Stomach (tissue), 19 donors: ENCODE measurements at places on chromosomes 16 and 17.

DNA sequence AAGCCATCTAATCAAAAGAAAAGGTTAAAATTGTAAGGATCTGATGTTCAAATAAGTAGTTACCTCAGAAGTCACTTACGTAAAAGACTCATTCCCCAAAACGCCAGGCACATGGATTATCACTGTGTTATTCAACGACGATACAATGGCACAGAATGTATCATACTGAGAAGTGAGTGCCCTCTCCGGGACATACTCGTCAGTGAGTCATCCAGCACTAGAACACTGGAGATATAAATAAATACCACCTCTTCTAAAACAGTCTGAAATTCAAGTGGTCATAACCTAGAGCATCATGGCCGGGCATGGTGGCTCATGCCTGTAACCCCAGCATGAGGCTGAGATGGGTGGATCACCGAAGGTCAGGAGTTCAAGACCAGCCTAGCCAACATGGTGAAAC is 24.9 kb downstream of the USP31 start:
- no peak for DNase-seq

- DNase-seq = no peak
Measured at GRCh38 chr17:74592087-74592990, at the start of gene CD300LD. CD300LD (minus strand) TSS chr17:74592283; CDS start chr17:74592202, 81 bp downstream.

GRCh38 chr16:49809062-49809461 is 46.9 kb downstream of the ZNF423 start:
- DNase-seq = no peak

- no peak for DNase-seq
Measured at GRCh38 chr17:37505333-37505732, 15.6 kb downstream of the DUSP14 start.

DNA sequence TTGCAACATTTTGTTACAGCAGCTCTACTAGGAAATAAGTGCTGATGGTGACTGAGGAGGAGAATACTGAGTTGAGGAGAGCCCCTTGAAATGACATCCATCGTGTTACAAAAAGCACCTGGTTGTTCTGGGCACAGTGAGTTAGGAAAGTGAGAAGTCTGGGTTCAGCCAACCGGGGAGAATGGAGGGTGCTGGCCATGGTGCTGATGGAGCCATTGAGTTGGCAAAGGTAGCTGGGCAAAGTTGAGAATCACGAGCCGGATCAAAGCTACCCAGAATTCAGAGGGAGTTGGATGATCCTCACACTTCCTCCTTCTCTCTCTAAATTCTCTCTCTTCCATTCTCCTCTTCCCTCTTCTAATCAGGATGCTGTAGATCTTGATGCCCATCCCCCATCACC is 35.0 kb upstream of the ASIC2 start:
- DNase-seq = peak; percentile 35

- no peak for DNase-seq
Measured at GRCh38 chr17:20174588-20175265, 165.6 kb downstream of the SPECC1 start.

GRCh38 chr16:90037276-90037675 is 18.0 kb upstream of the DBNDD1 start:
- no peak for DNase-seq

- no peak for DNase-seq
Measured at GRCh38 chr17:83145831-83146230, 66.4 kb downstream of the METRNL start.

GRCh38 chr17:46739982-46740381 is 78.5 kb downstream of the WNT3 start:
- no peak for DNase-seq

- DNase-seq = no peak
Measured at GRCh38 chr16:30637944-30638343, 12.8 kb upstream of the PRR14 start.

- DNase-seq = no peak
Measured at GRCh38 chr17:5785867-5786509, 201.7 kb upstream of the NLRP1 start.

DNA sequence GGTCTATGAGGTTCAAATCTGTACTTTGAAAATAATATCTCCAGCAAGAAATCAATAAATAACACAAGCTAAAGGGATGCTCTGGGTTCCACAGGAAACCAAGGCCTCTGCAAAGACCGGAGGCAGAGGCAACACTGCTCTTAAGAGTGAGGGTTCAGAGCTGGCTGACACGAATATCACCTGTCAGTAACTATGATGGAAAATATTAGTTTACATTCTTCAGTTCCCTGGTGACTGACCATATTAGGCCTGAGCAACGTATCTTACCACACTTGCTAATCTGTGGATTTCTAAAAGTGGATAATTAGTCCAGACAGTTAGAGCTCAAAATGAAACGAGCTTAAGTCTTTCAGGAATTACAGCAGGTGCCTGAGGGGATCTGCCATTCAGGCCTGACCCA is 459.3 kb downstream of the HS3ST3B1 start:
- DNase-seq = no peak

DNA sequence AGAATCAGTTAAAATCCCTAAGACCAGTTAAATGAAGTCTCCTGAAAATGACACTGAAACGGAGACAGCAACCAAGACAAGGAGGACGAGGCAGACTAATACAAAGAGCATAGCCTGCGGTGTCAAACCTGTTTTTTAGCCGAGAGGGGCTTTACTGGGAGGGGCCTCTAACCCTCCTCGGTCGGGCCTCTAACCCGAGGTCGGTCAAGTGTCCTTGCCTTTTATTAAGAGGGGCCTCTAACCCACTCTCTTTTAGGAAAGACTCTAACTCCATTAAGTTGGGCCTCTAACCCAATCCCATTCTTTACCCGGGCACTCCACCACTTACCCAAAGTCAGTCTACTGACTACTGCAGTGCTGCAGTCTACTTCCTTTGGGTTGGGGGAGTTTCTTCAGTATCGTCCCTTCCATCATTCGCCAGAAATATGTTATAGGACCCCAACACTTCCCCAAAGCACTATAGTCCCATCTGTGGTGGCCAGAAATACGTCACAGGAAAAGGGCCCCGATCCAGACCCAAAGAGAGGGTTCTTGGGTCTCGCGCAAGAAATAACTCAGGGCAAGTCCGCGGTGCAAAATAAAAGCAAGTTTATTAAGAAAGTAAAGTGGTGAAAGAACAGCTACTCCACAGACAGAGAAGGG is 39.2 kb upstream of the ARL4D start:
- DNase-seq = no peak

DNA sequence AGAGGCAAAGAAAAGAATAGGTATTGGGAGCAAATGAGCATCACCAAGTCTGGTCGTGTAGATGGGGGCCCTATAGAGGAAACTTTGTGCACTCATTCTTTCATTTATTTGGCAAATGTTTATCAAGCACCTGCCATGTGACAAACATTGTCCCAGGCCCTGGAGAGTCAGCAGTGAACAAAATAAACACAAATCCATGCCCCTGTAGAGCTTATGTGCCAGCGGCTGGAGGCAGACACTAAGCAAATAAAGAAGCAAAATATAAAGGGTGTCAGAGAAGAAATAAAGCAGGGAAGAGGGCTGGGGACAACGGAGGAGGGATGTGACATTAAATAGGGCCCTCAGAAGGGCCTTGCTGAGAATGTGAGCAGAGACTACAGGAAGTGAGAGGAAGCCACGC is 45.5 kb downstream of the KATNIP start:
- no peak for DNase-seq

GRCh38 chr17:43025766-43026537 is 921 bp downstream of the RND2 start:
- DNase-seq = no peak

GRCh38 chr16:57147381-57148221 is 38.2 kb downstream of the PSME3IP1 start:
- no peak for DNase-seq

- DNase-seq = no peak
Measured at GRCh38 chr17:57541049-57541448, 204.1 kb downstream of the CCDC182 start.

DNA sequence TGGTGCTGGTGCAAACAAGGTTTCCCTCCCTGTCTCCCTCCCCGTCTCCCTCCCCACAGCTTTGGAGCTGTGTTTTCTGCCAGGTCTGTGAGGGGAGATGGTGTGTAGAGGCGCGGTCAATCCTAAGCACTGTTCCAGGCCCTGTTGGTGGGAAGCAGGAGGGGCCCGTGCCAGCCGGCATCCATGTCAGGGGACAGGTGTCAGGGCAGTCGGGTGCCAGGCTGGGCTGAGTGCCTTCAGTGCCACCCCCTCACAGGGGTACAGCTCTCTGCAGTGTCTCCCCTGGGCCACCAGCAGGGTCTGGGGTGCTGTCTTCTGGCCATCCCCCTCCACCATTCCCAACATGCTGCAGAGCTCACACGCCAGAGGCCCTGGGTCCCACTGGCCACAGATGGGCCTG is 73.6 kb downstream of the KLHDC4 start:
- no peak for DNase-seq

GRCh38 chr16:17070882-17071592 is 399.7 kb downstream of the XYLT1 start:
- peak; percentile 49 for DNase-seq

GRCh38 chr16:28010671-28011070 is 52.8 kb downstream of the GSG1L start:
- no peak for DNase-seq

DNA sequence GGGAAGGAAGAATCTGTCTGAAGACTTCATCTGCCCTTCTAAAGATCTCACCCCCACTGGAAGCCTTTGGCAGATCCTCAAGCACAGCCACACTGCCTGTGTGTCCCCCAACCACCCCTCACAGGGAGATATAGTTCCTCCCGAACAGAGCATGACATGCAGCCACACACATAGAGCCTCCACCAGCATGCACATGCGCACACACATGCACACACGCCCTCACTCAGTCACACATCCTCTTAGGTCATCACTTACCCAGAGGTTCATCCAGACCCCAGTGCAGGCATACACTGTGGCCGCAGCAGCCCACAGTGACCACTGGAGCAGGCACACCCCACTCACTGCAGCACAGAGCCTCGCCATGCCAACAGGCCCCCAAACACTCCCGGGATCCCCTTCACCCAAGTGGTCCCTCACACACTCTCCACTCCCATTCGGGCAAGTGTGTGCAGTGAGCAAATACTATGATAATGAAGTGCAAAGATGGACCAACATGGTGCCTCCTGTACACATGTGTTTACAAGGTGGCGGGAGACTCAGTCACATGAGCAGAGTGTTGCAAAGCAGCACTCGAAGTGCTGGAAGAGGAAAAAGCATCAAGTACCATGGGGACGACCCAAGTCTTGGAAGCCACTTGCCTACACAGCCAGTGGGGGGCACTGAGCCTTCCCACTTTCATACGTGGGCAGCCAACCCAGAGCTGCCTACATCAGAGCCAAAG is 17.0 kb upstream of the SP6 start:
- no peak for DNase-seq

- no peak for DNase-seq
Measured at GRCh38 chr16:70652322-70652721, 6.0 kb downstream of the IL34 start.

DNA sequence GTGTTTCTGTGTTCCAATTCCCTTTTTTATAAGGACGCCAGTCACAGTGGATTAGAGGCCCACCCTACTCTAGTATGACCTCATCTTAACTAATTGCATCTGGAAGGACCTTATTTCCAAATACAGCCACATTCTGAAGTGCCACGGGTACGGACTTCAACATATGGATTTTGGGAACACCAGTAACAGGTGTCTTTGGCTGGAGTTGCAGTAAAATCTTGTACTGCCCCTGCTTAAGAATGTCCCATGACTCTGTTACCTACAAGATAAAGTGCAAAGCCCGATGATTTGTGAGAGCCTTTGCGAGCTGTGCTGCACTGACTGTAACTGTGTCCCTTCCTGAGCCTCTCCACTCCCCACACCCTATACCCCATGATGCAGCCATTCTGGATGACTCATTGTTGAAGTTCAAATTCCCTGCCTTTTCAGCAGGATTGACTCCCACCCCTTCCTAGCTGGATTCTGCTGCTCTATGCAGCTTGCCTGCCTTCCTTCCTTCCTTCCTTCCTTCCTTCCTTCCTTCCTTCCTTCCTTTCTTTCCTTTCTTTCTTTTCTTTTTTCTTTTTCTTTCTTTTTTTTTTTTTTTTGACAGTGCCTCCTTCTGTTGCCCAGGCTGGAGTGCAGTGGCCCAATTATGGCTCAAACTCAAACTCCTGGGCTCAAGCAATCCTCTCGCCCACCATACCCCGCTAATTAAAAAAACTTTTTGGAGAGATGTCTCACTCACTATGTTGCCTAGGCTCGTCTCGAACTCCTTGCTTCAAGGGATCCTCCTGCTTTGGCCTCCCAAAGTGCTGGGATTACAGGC is 2.1 kb downstream of the HCRT start:
- no peak for DNase-seq

- no peak for DNase-seq
Measured at GRCh38 chr17:74148446-74148845, 55.0 kb upstream of the RPL38 start.

GRCh38 chr16:80828495-80828894 is 24.1 kb upstream of the CDYL2 start:
- no peak for DNase-seq
